Left renal pelvis (tissue), 4 donors: ENCODE measurements at places on chromosomes 7 and 10. TPM values are rescaled to one million over a fixed set of nuclear protein-coding genes. Genes with fewer than 3 reads are reported as not detected.

GRCh38 chr10:14211610-14212009, 119.1 kb downstream of the FRMD4A start:
- DNase-seq = no peak

PSD gene
- polyA plus RNA-seq = 13.3 TPM

GRCh38 chr7:134695321-134695860, 48.7 kb downstream of the BPGM start:
- DNase-seq = no peak

ADAMTS14 gene
- 1.2 TPM for polyA plus RNA-seq

DNTT gene
- polyA plus RNA-seq = not detected

GRCh38 chr10:132324186-132324585, 7.8 kb upstream of the LRRC27 start:
- no peak for DNase-seq

- no peak for DNase-seq
Observed at GRCh38 chr7:115476671-115477181, 553.8 kb downstream of the TFEC start.

ZNF775 gene
- 4.2 TPM for polyA plus RNA-seq

- DNase-seq = no peak
Observed at GRCh38 chr7:50426280-50427045, 23.7 kb downstream of the FIGNL1 start.
